Uterus (tissue), 4 donors: ENCODE measurements at places on chromosomes 2 and 18. TPM values are rescaled to one million over a fixed set of nuclear protein-coding genes. Genes with fewer than 3 reads are reported as not detected.

DNA sequence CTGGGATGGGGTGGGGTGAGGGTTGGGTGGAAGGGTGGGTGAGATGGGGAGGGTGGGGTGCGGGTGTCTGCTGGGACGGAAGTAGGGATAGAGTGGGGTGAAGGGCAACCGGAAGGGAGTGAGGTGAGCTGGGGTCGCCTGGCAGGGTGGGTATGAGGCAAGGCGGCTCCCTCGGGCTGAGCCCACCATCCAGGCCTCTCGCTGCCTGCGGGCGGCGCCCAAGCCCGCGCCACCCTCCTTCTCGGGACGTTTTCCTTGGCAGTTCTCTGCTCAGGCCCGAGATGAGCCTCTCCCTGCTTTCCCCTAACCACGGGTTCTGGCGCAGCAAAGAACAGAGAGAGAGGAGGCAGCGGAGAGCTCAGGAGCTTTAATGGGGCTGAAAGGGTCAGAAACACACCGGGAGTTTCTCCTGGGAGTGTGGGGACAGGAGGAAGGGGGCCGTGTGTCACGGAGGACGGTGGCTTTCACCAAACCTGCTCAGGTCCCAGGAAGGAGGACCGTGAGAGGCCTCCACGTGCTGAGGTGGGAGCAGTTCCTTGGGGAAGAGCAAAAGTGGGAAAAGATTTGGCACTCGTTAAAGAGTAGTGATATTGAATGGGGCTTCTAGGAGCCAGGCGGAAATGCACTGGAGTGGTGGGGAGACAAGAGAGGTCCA is 4.1 kb downstream of the FEV start:
- H3K4me1 ChIP-seq = no peaks in the 10 kb centered on the region
- no peak overlapping the region for H3K4me3 ChIP-seq
- peaks cover 21% of the 10 kb centered on the region for H3K27me3 ChIP-seq
- H3K36me3 ChIP-seq = no peaks in the 10 kb centered on the region

Gene UGT1A5
- total RNA-seq = not detected

GRCh38 chr2:100141906-100142305 is 484 bp downstream of the AFF3 start:
- no peaks in the 10 kb centered on the region for H3K4me1 ChIP-seq
- DNase-seq = no peak
- H3K27ac ChIP-seq = no peak overlapping the region
- H3K36me3 ChIP-seq = no peaks in the 10 kb centered on the region
- no peak overlapping the region for H3K4me3 ChIP-seq

Gene LRRC30
- not detected for total RNA-seq

DNA sequence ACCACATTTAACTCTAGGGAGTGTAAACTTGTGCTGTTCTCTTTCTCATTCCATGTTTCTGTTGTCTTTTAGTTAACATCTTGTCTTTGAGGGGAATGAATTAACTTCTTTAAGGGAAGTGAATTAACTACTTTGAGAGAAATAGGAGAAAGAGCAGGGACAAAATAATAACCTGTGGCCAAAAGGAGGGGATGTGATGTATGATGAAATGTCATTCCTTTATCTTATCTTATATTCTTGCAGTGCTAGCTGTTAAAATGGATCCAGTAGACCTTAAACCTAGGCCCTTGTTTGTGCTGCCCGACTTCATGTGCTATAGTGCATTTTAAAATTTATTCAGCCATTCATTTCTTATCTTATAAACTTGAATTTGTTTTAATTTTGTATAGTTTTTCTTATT is 18.4 kb downstream of the ABI2 start:
- no peaks in the 10 kb centered on the region for H3K27me3 ChIP-seq
- DNase-seq = no peak
- H3K27ac ChIP-seq = no peak overlapping the region
- no peaks in the 10 kb centered on the region for H3K36me3 ChIP-seq
- no peak overlapping the region for H3K4me3 ChIP-seq

DNA sequence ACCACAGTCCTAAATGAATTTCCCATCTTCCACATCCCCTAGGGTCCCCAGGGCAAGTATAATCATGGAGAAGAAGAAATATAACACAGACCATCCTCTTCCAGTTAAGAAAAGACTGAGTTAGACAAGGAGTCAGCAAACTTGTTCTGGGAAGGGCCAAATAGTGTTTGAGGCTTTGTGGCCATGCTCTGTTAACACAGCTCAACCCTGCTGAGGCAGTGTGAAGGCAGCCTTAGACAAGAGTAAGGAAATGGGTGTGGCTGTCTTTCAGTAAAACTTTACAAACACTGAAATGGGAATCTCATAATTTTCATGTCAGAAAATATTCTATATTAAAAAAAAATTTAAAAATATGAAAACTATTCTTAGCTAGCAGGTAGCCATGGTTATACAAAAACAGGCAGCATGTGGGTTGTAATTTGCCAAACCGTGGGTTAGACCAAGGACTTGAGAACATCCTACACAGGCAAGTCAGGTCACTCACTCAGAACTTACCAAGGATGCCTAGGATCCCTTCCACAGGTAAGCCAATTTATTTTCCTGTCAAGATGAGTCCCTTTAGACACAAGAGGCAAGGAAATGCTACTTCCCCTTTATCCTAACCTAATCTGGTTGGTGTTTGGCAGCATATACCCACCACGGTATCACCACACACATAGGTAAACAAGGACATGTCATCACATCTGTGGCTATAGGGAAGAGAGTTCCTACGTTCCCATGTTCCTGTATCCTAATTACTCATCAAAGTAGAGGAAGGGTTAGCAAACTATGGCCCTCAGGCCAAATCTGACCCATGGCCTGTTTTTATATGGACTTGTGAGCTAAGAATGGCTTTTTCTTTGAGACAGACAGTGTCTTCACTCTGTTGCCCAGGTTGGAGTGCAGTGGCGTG is 31.9 kb downstream of the C2orf74 start:
- H3K27ac ChIP-seq = no peak overlapping the region
- H3K4me3 ChIP-seq = no peak overlapping the region
- no peak for DNase-seq

Gene RBM44
- 3.6 TPM for total RNA-seq

DNA sequence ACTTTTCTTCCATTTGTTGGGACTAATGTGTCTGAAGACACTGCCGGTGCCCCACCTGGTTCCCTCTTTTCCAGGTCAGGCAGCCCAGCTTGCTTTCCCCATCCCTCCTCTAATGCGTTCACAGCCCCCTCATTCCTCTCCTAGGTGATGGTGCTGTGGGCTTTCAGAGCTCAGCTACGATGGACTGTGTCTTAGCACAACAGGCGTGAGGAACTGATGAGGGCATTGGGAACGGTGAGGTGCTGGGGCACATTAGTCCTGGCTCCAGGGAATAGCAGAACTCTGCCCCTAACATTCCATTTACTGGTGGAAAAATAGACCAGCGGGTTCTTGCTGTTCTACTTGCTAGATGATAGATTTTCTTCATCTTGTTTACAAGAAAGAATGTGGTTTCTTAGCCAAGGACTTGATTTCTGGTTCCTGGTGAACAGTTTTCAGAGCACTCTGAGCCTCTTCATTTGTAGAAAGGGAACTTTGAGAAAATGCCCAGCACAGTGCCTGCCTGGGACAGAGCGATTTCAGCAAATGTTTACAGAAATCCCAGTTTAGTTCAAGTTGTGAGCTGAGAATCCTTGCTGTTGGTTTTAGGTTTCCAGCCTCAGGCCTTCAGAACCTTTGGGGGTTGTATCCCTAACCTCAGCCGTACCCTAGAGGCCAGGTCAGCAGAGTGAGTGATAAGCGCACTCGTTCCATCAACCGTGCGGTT is 42.5 kb downstream of the LDLRAD4 start:
- no peak overlapping the region for H3K27ac ChIP-seq
- no peaks in the 10 kb centered on the region for H3K27me3 ChIP-seq
- no peak for DNase-seq
- no peak overlapping the region for H3K4me3 ChIP-seq
- H3K4me1 ChIP-seq = peaks cover 16% of the 10 kb centered on the region

DNA sequence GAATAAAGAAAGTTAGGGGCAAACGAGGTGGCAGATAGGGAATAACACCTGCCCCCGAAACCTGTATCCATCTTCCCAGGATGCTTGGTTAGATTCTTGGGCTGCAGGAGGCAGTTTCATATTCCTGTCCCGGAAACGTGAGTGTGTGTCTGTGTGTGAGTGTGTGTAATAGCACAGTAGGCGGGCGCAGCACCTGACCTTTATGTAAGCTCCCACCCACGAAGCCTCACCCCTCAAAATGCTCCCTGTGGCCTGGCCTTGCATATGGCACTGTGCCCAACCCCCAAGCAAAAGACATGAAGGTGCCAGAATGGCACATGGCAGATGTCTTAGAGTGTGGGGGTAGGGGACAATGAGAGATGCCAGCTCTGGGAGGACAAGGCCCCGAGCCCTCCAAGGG is 48.9 kb downstream of the EFR3B start:
- H3K36me3 ChIP-seq = no peaks in the 10 kb centered on the region
- no peak for DNase-seq
- no peak overlapping the region for H3K27ac ChIP-seq

Gene ST8SIA5
- total RNA-seq = not detected

DNA sequence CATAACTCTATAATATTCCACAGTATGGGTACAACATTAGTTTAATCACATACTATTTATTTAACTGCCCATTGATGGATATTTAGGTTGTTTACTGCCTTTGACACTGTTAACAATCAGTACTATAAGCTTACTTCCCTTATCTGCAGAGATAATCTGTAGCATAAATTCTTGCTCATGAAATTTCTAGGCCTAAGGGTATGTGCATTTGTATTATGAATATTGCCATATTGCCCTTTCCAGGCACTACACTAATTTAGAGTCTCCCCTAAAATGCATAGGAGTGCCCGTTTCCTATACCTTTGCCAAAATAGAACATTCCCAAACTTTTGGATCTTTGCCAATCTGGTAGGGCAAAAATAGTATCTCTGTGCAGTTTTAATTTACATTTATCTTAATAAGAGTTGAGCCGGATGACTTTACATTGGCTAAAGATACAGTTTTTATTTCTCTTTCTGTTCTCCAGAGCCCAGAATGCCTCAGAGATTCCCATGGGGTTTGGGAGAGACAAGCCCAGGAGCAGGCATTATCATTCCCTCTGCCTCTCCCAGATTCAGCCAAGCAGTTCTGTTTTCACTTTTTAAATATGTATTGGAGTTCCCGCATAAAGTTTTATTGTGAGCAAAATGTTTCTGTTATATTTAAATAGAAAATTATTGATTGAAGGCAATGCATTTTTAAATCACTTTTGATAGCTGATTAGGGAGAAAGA is 102.8 kb downstream of the CAPN13 start:
- H3K27ac ChIP-seq = no peak overlapping the region
- H3K4me3 ChIP-seq = no peak overlapping the region
- no peaks in the 10 kb centered on the region for H3K36me3 ChIP-seq
- no peaks in the 10 kb centered on the region for H3K4me1 ChIP-seq
- no peaks in the 10 kb centered on the region for H3K27me3 ChIP-seq

DNA sequence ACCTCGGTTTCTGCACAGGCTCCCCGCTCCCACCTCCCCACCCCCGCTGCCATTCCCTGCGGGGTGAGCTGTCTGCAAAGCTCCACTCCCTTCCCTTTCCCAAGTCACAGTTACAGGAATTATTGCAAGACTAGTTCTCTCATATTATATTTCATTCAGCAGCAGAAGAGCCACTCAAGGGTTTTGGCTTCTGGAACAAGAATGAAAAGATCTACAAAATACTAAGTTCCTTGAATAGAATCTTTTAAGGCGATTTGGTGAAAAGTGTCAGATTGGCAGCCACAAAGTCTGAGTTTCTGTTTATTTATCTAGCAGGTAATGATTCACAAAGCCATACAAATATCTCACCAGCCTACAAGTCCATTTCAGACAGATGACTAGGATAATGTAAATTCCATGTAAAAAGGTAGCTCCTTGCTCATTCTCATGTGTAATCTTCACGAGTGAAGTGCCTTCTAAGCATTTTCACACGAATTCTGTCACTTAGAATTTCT is 221.9 kb upstream of the RBBP8 start:
- H3K4me3 ChIP-seq = peak overlapping the region; percentile 23
- H3K27me3 ChIP-seq = no peaks in the 10 kb centered on the region
- H3K36me3 ChIP-seq = no peaks in the 10 kb centered on the region
- peak; percentile 64 for DNase-seq
- H3K4me1 ChIP-seq = peaks cover 16% of the 10 kb centered on the region

DNA sequence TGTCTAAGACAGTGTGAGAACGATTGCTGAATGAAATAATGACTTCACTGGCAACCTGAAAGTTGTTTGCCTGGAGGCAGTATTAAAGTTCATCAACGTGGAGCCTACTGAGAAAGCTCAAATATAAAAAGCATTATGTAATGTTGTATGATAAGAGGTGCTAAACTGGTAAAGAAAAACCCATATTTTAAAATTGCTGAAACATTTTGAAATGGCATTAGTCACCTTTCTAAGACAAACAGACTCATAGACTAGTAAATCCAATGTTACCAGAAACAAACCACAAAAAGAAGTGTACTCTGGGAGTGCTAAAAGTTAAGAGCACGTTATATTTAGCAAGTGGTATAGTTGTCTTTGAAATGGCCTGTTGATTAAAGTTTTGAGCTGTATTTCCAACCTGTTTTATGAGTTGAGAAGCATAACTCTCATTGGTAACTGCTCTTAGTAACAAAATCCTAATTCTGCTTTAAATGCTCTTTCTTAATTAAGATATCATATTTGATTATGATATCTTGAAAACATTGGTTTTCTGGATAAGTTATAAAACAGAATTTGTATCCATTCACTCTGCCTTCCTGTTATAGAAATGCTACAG is 62.7 kb downstream of the CYP1B1 start:
- peak overlapping the region; percentile 23 for H3K27ac ChIP-seq
- no peaks in the 10 kb centered on the region for H3K36me3 ChIP-seq
- no peak overlapping the region for H3K4me3 ChIP-seq
- H3K27me3 ChIP-seq = no peaks in the 10 kb centered on the region
- no peaks in the 10 kb centered on the region for H3K4me1 ChIP-seq

DNA sequence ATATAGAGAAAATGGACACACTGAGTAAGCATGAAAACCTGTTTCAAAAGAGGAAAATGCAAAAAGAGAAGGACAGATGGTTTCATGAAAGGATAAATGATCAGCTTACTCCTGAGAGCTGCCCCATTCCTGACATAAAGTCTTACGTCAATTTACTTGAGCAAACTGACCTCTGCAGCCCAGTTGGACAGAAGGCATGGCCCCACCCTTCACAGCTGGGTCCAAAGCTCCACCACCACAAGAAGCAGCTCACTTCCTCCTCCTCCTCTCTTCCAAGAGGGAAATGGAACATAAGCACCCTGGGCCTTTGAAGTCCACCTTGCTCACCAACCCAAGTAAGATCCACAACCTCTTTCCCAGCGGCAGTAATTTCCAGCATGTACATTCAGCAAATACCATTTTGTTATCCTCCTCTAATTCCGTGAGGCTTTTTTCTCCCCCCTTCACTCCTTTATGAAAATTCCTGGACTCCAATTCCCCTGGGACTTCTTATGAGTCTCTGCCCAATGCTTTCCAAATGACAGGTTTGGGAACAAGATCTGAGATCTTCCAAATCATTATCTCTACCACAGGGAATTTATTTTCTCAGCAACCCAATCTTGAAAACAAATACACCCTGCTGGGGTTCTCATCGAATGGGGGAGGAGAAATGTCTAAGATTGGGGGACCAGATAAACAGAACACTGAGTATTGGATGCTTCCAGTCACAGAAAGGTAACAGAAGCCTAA is 10.1 kb downstream of the COL4A4 start:
- H3K4me3 ChIP-seq = no peak overlapping the region
- no peak for DNase-seq
- no peaks in the 10 kb centered on the region for H3K36me3 ChIP-seq
- peak overlapping the region; percentile 33 for H3K27ac ChIP-seq
- no peaks in the 10 kb centered on the region for H3K27me3 ChIP-seq
